ENCODE measurements at places on chromosomes 13 and 19. TPM values are rescaled to one million over a fixed set of nuclear protein-coding genes. Genes with fewer than 3 reads are reported as not detected.

GRCh38 chr13:37476874-37477273 is 121.7 kb downstream of the POSTN start:
- H3K27me3 ChIP-seq, result no peaks in the 10 kb centered on the region
- no peaks in the 10 kb centered on the region for H3K4me1 ChIP-seq
- H3K27ac ChIP-seq, result no peak overlapping the region
- H3K36me3 ChIP-seq, result no peaks in the 10 kb centered on the region
- no peak overlapping the region for H3K4me3 ChIP-seq

DNA sequence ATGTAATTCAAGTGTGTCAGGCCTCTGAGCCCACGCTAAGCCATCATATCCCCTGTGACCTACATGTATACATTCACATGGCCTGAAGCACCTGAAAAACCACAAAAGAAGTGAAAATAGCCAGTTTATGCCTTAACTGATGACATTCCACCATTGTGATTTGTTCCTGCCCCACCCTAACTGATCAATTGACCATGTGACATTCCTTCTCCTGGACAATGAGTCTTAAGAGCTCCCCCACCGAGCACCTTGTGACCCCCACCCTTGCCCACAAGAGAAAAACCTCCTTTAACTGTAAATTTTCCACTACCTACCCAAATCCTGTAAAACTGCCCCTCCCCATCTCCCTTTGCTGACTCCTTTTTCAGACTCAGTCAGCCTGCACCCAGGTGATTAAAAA is 52.1 kb upstream of the ARHGEF7 start:
- no peak for DNase-seq
- no peak overlapping the region for H3K4me3 ChIP-seq
- no peaks in the 10 kb centered on the region for H3K4me1 ChIP-seq
- H3K27me3 ChIP-seq, result no peaks in the 10 kb centered on the region

DNA sequence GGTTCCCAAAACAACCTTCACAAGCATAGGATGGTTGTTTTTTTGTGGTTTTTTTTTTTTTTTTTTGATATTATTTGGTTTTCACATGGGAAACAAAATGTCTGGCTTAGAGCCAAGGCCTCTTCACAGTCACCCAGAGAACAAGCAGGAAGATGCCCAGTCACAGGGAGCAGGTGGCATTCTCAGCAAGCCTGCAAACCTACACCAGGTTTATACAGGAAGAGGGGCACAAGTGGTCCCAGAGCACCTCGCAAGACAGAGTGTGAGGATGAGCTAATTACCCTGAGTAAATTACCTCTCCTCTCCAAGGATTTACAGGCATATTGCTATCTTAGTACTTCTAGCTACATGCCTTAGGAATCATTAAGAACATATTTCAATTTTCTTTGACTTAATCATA is 1375.6 kb downstream of the EFNB2 start:
- H3K27ac ChIP-seq, result no peak overlapping the region
- no peaks in the 10 kb centered on the region for H3K36me3 ChIP-seq
- H3K27me3 ChIP-seq, result no peaks in the 10 kb centered on the region
- no peaks in the 10 kb centered on the region for H3K4me1 ChIP-seq
- no peak overlapping the region for H3K4me3 ChIP-seq
- no peak for DNase-seq

DNA sequence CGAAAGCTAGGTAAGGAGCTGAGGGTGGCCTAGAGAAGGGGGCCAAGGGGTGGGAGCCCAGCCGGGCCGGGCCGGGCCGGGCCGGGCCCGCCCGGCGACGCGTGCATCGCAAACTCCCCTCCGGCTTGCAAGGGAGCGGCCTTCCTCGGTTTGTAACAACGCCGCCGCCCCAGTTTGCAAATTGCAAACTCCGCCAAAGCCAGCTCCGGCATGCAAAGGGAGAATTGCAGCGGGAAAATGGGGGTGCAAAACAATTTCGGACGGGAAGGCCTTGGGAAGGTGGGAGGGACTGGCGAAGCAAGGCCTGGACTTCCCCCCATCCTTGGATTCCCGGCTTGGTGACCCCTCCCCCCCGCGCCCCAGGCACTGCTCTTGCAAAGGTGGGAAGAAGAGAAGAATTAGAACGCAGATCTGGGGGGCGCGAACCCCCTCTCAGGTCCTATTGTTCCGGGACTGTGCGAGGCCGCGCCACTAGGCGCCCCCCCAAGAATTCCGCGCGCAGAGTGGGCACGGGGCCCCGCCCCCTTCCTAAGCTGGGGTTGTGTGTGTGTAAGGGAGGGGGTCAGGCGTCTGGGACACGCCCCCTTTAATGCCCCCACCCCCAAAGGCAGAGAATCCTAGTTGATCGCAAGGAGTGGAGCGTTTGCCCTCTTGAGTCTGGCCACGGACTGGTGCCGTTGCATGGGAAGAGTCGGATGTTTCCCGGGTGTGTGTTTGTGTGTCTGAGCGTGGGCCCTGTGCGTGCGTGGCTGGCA is 926 bp downstream of the PRR12 start:
- DNase-seq, result peak; percentile 57
- peaks cover 7% of the 10 kb centered on the region for H3K4me1 ChIP-seq
- H3K27me3 ChIP-seq, result no peaks in the 10 kb centered on the region
- H3K4me3 ChIP-seq, result peak overlapping the region; percentile 99
- H3K36me3 ChIP-seq, result peaks cover 22% of the 10 kb centered on the region

DNA sequence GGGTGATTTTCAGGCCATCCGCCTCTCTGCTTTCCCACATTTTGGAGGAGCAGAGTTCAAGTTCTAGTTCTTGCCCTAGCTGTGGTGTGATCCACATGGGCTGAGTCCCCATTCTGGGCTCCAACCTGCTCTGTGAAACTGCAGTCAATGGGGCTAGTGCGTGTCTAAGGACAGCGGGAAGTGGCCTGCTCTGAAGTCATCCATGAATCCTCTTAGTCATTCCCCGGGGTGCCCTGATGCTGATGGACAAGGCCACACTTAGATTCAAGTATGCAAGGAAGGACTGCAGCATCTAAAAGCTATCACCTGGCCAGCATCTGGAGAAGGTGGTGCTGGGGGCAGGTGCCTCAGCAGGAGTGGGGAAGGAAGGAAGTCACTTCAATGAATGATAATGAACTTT is 94.6 kb downstream of the TSHZ3 start:
- H3K4me1 ChIP-seq, result no peaks in the 10 kb centered on the region
- no peak overlapping the region for H3K27ac ChIP-seq

DNA sequence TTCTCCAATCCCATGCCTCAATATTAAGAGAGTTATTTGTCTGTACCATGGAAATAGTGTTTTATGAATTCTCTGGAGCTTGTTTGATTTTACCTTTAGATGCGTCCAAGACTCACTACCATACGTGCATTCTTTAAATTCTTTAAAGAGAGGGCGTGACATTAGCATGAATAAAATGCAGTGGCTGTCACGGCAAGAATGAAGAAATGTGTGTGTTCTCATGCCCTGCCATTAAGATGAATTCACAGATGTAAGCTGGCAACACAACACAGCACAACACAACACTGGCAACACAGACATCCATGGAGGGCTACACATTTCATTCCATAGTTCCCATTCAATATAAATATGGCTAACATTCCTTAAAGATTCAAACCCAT is 213.4 kb downstream of the ENOX1 start:
- H3K36me3 ChIP-seq, result no peaks in the 10 kb centered on the region
- 0 out of 2 replicates have a peak overlapping the region, but pooled peaks have one; percentile 8 for H3K27ac ChIP-seq
- peak; percentile 63 for DNase-seq
- peak overlapping the region; percentile 18 for H3K4me3 ChIP-seq
- no peaks in the 10 kb centered on the region for H3K27me3 ChIP-seq
- H3K4me1 ChIP-seq, result peaks cover 21% of the 10 kb centered on the region

GRCh38 chr19:45506246-45506988 is 862 bp upstream of the VASP start:
- peak overlapping the region; percentile 79 for H3K27ac ChIP-seq
- DNase-seq, result peak; percentile 86
- H3K4me1 ChIP-seq, result peaks cover 21% of the 10 kb centered on the region

DNA sequence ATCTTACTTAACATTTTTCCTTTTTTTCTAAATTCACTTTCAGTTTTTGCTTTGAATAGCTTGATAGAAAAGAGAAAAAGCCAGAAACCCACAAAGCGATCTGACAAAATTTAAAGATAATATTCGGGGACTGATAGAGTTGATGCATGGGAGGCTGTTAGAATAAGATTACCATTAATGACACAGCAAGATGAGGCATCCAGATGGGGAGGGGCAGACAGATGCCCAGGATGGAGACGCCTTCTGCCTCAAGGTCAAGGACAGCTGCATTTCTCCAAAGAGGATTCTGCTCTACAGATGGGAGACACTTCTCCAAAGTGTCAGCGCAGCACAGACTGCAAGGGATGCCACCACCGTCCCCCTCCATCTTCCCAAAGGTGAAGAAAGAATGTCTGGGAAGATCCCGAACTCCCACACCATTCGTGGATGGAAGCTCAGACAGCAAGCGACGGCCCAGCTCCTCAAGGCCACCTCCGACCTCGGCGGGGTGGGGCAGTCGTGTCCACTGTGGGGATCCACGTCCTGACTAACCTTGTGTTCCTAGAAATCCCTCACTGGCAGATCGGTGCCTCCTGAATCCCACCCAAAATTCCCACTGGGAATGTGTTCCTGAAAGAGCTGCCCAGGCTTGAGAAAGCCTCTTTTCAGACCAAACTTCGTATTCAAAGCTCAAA is 32.9 kb downstream of the NAXD start:
- no peak for DNase-seq
- H3K4me1 ChIP-seq, result no peaks in the 10 kb centered on the region
- H3K36me3 ChIP-seq, result peaks cover 6% of the 10 kb centered on the region

DNA sequence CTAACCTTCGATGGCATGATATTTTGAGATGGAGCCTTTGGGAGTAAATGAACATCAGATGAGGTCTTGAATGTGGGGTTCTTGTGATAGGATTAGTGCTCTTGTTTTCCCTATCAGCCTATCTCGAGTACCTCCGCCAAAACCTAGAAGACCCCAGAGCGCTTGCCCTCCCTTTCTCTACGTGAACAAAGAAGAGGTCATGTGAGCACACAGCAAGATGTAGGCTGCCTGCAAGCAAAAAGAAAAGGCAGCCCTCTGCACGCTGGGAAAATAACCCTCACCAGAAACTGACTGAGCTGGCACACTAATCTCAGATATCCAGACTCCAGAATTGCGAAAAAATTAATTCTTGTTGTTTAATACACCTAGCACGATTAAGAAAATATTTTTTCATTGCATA is 799.8 kb upstream of the SLC10A2 start:
- H3K4me3 ChIP-seq, result no peak overlapping the region
- H3K36me3 ChIP-seq, result no peaks in the 10 kb centered on the region
- no peak overlapping the region for H3K27ac ChIP-seq
- no peaks in the 10 kb centered on the region for H3K27me3 ChIP-seq
- DNase-seq, result no peak

DNA sequence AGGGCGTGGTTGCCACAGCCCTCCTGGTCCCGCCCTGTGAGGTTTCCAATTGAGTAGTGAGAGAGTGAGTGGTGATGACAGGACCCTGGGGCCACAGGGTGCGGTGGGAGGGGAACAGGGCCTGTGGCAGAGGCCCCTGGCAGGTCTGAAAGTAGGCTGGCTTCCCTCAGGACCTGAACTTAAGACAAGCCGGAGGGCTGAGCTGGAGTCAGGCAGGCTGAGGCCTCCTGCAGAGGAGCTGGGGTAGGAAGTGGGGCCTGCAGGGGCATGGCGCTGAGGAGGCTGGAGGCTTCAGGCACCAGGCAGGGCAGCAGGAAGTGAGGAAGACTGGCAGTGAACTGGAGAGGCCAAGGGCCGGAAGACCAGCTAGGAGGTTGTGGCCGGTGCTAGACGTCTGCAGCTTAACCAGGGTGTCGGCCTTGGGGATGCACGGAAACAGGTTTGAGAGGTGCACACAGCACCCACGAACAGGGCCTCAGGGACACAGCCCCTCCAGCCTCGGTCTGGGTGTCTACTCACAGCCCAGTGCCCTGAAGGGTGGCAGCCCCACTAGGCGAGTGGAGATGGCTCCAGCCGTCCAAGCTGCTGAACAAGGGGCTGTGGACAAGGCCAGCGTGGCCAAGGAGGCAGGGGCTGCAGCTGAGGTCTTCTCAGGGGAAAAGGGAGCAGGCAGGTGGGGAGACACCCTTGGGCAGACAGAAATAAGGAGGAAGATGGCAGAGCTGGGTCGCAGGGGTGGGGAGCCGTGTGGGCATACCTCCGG is 17.8 kb downstream of the POP4 start:
- H3K27ac ChIP-seq, result no peak overlapping the region

DNA sequence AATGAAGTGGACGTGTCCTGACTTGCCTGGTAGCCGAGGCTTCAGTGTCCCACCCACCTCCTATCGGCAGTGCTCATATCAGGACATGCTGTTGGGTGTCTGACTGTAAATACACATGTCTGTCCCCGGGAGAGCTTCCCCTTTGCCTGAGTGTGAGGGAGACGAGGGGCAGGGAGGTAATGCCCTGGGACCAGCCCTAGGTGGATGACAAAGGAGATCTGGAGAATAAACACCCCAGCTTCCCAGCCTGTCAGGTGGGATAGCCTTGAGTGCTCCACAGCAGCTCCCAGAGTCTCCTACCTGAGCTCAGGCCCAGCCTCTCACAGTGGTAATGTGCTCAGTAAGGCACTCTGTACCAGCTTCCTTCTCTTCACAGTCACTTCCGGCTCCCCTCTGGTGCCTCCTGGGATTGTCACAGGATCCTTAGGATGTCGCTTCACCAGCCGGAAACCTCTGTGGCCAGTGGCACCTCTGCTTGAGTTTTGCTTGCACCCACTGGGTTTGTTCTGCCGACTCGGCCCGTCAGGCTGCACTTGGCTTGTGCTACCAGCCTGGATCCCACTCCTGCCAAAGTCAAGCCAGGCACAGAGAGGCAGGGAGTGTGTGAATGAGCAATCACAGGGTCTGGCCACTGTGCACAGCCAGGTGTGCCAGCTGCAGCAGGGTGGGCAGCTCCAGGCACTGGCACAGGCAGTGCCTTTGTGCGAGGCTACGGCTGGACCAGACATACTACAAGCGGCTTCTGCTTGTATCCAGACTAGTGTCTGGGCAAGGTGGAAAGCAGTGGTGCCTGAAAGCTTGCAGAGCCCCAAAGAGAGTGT is 54.4 kb upstream of the RGCC start:
- H3K4me1 ChIP-seq, result no peaks in the 10 kb centered on the region
- DNase-seq, result no peak
- no peaks in the 10 kb centered on the region for H3K27me3 ChIP-seq
- H3K36me3 ChIP-seq, result no peaks in the 10 kb centered on the region
- H3K4me3 ChIP-seq, result no peak overlapping the region

- no peaks in the 10 kb centered on the region for H3K27me3 ChIP-seq
- H3K27ac ChIP-seq, result no peak overlapping the region
- peak; percentile 17 for DNase-seq
- H3K4me3 ChIP-seq, result no peak overlapping the region
- no peaks in the 10 kb centered on the region for H3K36me3 ChIP-seq
- no peaks in the 10 kb centered on the region for H3K4me1 ChIP-seq
These were observed 356.9 kb downstream of the NDFIP2 start for GRCh38 chr13:79837741-79838450.

DNA sequence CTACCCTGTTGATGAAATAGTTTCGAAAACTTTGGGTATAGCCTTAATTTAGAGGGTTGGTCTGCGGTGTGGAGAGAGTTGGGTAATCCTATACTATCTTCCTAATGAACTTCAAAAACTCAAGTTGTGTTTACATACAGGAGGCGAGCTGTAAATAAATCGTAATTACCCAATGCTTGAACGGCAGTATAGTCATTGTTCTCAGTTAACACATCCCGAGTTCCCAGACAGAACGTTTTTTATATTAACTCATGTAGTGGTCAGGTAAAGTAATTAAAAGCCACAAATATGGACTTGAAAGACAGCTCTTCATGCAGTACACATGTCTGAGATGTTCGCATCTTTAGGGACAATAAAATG is 1.5 kb downstream of the PDS5B start:
- H3K4me3 ChIP-seq, result peak overlapping the region; percentile 96
- no peaks in the 10 kb centered on the region for H3K36me3 ChIP-seq
- H3K4me1 ChIP-seq, result peaks cover 23% of the 10 kb centered on the region

Gene ZNF552
- 8.4 TPM for total RNA-seq

Gene TMEM272
- 0.07 TPM for total RNA-seq

Gene NUMBL
- total RNA-seq, result 14.5 TPM

Gene SCAF1
- total RNA-seq, result 78.6 TPM

Gene ZNF101
- total RNA-seq, result 11.3 TPM

Gene FCGBP
- 0.52 TPM for total RNA-seq

Gene BST2
- total RNA-seq, result 1.3 TPM

Gene C19orf38
- total RNA-seq, result 0.63 TPM

Gene LAIR1
- not detected for total RNA-seq

Gene CFD
- 38.0 TPM for total RNA-seq

Measured in PC-3 (cell line).